ENCODE measurements at places on chromosomes 2 and 18. TPM values are rescaled to one million over a fixed set of nuclear protein-coding genes. Genes with fewer than 3 reads are reported as not detected.

GRCh38 chr2:180539541-180539940 is 440.9 kb upstream of the UBE2E3 start:
- H3K27ac ChIP-seq: no peak overlapping the region
- no peaks in the 10 kb centered on the region for H3K27me3 ChIP-seq
- no peak for DNase-seq
- no peak overlapping the region for H3K4me3 ChIP-seq
- peaks cover 9% of the 10 kb centered on the region for H3K4me1 ChIP-seq

FAM110C gene
- polyA plus RNA-seq: 28.3 TPM

DNA sequence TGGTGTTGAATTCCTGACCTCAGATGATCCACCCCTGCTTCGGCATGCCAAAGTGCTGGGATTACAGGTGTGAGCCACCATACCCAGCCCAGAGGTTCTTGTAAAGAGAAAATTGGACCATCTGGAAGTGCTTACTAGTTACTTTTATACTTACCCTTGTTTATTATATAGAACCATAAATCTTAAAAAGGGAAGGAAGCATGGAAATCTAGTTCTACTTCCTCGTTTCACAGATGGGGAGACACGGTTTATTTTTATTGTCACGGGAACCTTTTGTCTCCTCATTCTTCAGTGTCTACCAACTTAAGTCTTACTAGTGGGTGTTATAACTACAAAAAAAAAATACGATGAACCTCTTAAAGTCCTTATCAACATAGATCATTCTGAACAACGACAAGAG is 45.8 kb upstream of the PDK1 start:
- H3K27ac ChIP-seq: no peak overlapping the region
- no peaks in the 10 kb centered on the region for H3K36me3 ChIP-seq
- no peak overlapping the region for H3K4me3 ChIP-seq
- H3K27me3 ChIP-seq: no peaks in the 10 kb centered on the region

- H3K27ac ChIP-seq: no peak overlapping the region
- H3K36me3 ChIP-seq: no peaks in the 10 kb centered on the region
- no peaks in the 10 kb centered on the region for H3K27me3 ChIP-seq
- DNase-seq: no peak
These were observed 131.2 kb upstream of the SEC11C start for GRCh38 chr18:59008302-59008974.

CHRNG gene
- polyA plus RNA-seq: not detected

DNA sequence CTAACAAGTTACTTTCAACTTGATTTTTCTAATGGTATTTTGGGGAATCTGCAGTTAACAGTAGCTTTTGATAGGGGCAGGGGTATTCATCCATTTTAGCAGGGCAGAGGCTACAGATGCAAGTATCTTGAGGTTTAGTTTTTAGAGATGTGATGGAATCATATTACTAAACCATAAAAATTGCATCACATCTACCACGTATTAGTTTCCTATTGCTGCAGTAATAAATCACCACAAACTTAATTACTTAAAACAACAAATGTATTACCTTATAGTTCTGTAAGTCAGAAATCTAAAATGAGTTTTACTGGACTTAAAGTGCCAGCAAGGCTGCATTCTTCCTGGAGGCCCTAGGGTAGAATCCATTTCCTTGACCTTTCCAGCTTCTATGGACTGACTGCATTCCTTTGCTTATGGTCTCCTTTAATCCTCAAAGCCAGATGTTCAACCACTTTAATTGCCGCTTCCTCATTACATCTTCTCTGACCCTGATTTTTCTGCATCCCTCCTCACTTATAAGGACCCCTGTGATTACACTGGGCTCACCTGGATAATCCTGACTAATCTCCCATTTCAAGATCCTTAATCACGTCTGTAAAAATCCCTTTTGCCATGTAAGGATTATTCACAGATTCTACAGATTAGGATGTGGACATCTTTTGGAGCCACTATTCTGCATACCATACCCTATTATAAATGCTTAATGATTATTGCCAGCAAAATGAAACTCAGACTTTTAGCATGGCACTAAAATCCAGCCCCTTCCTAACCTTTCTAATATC is 21.9 kb upstream of the EXOC6B start:
- no peak overlapping the region for H3K4me3 ChIP-seq
- peaks cover 22% of the 10 kb centered on the region for H3K27me3 ChIP-seq
- no peaks in the 10 kb centered on the region for H3K4me1 ChIP-seq
- H3K36me3 ChIP-seq: no peaks in the 10 kb centered on the region
- no peak for DNase-seq

GRCh38 chr2:231399046-231399852 is 3.7 kb downstream of the B3GNT7 start:
- H3K4me3 ChIP-seq: no peak overlapping the region
- H3K27ac ChIP-seq: no peak overlapping the region
- H3K4me1 ChIP-seq: peaks cover 2% of the 10 kb centered on the region
- DNase-seq: no peak
